ENCODE measurements at places on chromosomes 6 and 20.
A peak's percentile ranks its signal among the peaks of the same experiment; 100 is the strongest.

- H3K27ac ChIP-seq: no peak overlapping the region
- H3K36me3 ChIP-seq: no peaks in the 10 kb centered on the region
- H3K4me1 ChIP-seq: no peaks in the 10 kb centered on the region
- DNase-seq: no peak
Measured at GRCh38 chr6:139800837-139801236, 426.4 kb upstream of the CITED2 start.

DNA sequence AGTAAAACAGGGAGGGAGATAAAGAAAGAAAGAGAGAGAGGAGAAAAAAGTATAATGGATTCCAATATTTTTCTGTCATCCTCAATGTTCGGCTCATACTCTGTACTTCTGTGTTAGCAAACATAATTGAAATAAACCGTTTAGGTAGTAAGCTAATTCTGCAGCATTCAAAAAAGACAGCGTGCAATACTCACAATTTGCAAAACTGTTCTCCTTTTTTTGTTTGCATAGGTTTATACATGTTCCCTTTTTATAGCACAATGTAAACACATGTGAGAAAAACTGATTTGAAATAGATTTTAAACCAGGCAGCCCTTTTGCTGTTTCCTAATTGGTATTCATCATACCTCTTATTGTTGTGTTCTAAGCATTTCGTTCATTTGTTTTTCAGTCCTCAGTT is 188.9 kb downstream of the PLCB1 start:
- no peaks in the 10 kb centered on the region for H3K36me3 ChIP-seq
- H3K4me3 ChIP-seq: no peak overlapping the region
- H3K27ac ChIP-seq: no peak overlapping the region
- no peaks in the 10 kb centered on the region for H3K27me3 ChIP-seq
- peaks cover 14% of the 10 kb centered on the region for H3K4me1 ChIP-seq

GRCh38 chr20:20160520-20160919 is 108.2 kb downstream of the CFAP61 start:
- H3K27ac ChIP-seq: no peak overlapping the region
- no peak overlapping the region for H3K4me3 ChIP-seq
- H3K4me1 ChIP-seq: no peaks in the 10 kb centered on the region
- no peak for DNase-seq
- no peaks in the 10 kb centered on the region for H3K27me3 ChIP-seq

DNA sequence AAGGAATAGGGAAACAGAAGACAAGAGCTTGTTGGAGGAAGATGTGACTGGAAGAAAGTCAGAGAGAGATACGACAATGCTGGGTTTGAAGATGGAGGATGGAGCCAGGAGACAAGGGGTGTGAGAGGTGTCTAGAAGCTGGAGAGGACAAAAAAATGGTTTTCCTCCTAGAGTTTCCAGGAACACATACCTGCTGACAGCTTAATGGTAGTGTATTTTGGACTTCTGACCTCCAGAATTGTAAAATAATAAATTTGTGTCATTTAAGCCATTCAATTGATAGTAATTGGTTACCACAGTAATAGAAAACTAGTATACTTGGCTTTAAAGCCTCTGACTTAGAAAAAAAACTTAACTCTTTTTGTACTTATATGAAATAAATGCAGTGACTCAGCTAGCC is 3.6 kb downstream of the AIG1 start:
- H3K36me3 ChIP-seq: no peaks in the 10 kb centered on the region
- H3K4me1 ChIP-seq: peaks cover 13% of the 10 kb centered on the region
- DNase-seq: no peak
- H3K27me3 ChIP-seq: no peaks in the 10 kb centered on the region
- no peak overlapping the region for H3K27ac ChIP-seq

DNA sequence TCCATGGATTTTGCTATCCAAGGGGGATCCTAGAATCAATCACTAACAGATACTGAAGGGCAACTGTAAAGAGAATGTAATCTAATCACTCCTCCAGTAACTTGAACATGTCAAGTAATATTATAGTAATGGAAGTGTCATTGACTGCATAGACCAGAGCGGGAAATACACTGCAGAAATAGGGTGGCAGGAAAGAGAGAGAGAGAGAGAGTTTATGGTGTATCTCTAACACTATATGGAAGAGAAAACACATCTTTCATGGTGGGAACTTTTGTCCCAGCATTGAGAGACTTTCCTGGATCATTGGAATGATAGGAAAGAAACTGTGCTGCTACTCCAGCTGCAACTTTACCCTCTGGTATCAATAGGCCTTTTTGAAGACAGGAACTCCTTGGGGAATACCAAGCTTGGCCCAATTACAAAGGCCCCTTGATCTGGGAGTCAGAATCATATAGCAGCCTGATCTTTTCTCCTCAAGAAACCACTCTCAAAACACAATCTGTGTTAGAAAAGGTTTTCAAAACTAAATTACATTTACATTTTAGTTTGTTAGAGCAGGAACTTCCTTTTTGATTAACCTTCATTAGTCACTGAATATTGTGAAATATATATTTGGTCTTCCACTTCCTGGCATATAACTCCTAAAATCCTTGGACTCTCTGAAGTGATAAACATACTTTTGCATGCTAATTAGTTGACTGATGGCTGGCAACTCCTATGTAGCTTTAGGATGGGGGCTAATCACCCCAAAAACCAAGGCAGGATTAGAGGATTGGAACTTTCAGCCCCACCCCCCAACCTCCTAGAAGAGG is 29.5 kb upstream of the RNGTT start:
- no peak for DNase-seq
- no peaks in the 10 kb centered on the region for H3K36me3 ChIP-seq
- no peak overlapping the region for H3K4me3 ChIP-seq
- H3K27me3 ChIP-seq: no peaks in the 10 kb centered on the region
- H3K27ac ChIP-seq: no peak overlapping the region

- H3K36me3 ChIP-seq: no peaks in the 10 kb centered on the region
- no peak overlapping the region for H3K4me3 ChIP-seq
- no peak for DNase-seq
- no peaks in the 10 kb centered on the region for H3K4me1 ChIP-seq
- H3K27ac ChIP-seq: no peak overlapping the region
Measured at GRCh38 chr6:101544286-101544685, 150.8 kb downstream of the GRIK2 start.

- no peak for DNase-seq
- H3K27me3 ChIP-seq: no peaks in the 10 kb centered on the region
- no peaks in the 10 kb centered on the region for H3K4me1 ChIP-seq
- no peak overlapping the region for H3K4me3 ChIP-seq
Measured at GRCh38 chr6:169365567-169366257, 112.1 kb upstream of the THBS2 start.

DNA sequence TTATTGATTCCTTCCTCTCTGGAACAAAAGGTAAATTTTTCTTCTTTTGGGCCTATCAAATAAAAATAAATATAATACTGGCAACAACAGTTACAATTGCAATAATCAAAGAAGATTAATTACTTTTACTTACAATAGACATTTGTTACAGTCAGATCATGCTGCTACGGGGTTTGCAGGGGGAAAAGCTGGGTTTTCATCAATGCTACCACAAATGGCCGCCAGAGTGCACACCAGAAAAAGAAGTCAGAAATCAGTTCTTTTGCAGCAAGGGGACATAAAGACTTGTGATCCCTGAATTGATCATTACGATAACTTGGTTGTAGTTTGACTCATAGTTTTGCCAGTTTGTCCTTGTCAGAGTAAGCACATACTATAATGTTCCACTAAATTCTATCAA is 714.5 kb upstream of the EYS start:
- no peak overlapping the region for H3K4me3 ChIP-seq
- H3K27ac ChIP-seq: no peak overlapping the region
- H3K4me1 ChIP-seq: no peaks in the 10 kb centered on the region
- H3K36me3 ChIP-seq: no peaks in the 10 kb centered on the region
- DNase-seq: no peak

- no peaks in the 10 kb centered on the region for H3K36me3 ChIP-seq
- no peak overlapping the region for H3K27ac ChIP-seq
- no peak overlapping the region for H3K4me3 ChIP-seq
- DNase-seq: no peak
- no peaks in the 10 kb centered on the region for H3K27me3 ChIP-seq
- no peaks in the 10 kb centered on the region for H3K4me1 ChIP-seq
Measured at GRCh38 chr20:15739035-15739434, 834.2 kb downstream of the KIF16B start.

DNA sequence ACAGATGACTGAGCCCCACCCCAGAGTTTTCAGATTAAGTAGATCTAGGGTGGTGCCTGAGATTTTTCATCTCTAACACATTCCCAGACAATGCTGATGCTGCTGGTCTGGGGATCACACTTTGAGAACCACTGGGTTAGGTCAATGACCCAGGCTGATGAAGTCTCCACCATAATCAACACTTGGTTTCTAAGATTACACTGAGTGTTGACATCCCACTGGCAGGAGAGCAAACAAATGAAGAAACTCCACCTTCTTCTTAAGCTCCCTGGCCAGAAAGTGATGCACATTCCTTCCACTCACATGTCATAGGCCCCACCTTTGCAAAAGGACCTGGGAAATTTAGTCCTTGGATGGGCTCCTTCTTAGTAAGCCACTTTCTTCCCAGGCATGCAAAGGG is 53.1 kb downstream of the MAFB start:
- H3K4me1 ChIP-seq: peaks cover 14% of the 10 kb centered on the region
- no peak overlapping the region for H3K27ac ChIP-seq
- no peaks in the 10 kb centered on the region for H3K36me3 ChIP-seq
- no peak for DNase-seq
- H3K27me3 ChIP-seq: no peaks in the 10 kb centered on the region
- H3K4me3 ChIP-seq: no peak overlapping the region

DNA sequence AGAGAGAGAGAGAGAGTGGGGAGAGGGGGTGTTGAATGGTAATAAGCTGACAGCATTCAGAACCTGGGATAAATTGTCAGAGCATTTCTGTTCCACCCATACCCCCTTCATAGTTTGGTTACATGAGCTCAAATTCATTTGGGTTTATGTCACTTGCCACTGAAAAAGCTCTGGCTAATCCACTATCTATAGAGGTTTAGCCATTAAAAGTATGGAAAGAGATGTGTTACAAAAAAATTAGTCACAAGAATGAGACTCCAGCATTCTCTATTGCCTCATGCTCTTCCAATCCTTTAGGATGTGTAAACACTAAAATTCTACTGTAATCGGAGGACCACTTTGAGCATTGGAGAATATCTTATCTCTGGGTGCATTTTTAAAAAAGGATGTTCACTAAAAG is 297.6 kb upstream of the TCF21 start:
- H3K4me1 ChIP-seq: no peaks in the 10 kb centered on the region
- no peaks in the 10 kb centered on the region for H3K27me3 ChIP-seq
- H3K27ac ChIP-seq: no peak overlapping the region

DNA sequence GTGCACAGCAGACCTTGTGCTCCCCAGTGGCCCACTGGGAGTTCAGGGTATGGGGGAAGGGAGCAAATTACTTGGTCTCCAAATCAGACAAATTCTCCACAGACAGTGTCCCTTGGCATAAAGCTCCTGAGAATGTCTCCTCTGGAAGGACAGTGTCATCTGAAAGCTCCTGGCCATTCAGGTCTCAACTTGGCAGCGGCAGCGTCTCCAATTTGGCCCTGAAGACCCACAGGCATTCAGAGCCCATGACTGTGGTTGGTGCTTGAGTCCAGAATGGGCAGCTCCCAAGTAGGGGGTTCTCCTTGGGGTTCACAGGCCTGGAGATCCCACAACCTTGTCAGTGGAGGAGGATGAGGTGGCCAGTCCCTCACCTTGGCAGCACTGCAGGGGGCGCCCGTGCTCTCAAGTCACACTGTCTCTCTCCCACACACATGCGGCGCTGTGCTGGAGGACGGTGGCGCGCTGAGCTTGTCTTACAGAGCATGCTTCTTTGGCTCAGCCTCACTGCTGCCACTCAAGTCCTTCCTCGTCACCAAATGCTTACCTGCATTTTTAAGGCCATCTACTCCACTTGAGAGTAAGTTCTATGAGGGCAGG is 20.7 kb downstream of the DYNLRB1 start:
- H3K4me1 ChIP-seq: no peaks in the 10 kb centered on the region
- no peaks in the 10 kb centered on the region for H3K27me3 ChIP-seq
- DNase-seq: peak; percentile 72

- no peak overlapping the region for H3K4me3 ChIP-seq
- no peaks in the 10 kb centered on the region for H3K36me3 ChIP-seq
- peak overlapping the region; percentile 46 for H3K27ac ChIP-seq
- DNase-seq: peak; percentile 86
- peaks cover 46% of the 10 kb centered on the region for H3K4me1 ChIP-seq
Measured at GRCh38 chr20:62603021-62603906, 39.0 kb upstream of the SLCO4A1 start.

DNA sequence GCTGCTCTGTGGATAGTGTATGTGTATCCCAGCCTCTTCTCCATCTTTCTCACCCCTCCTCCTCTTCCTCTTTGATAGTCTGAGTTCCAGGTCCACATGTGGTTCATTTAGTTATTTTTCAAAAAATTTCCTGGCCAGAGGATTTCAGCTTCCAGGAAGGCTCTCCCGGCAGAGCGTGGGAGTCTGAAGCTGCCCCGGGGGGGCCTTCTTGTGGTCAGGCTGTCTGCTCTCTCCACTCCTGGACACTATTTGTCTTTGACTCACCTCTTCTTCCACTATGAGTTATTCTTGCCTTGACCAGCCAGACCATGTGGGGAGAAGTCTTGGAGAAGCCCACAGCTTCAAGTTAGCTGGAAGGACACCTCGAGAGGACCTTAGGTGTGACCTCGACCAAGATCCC is 258.8 kb downstream of the CDC5L start:
- H3K27me3 ChIP-seq: no peaks in the 10 kb centered on the region
- no peak overlapping the region for H3K27ac ChIP-seq
- no peaks in the 10 kb centered on the region for H3K36me3 ChIP-seq

DNA sequence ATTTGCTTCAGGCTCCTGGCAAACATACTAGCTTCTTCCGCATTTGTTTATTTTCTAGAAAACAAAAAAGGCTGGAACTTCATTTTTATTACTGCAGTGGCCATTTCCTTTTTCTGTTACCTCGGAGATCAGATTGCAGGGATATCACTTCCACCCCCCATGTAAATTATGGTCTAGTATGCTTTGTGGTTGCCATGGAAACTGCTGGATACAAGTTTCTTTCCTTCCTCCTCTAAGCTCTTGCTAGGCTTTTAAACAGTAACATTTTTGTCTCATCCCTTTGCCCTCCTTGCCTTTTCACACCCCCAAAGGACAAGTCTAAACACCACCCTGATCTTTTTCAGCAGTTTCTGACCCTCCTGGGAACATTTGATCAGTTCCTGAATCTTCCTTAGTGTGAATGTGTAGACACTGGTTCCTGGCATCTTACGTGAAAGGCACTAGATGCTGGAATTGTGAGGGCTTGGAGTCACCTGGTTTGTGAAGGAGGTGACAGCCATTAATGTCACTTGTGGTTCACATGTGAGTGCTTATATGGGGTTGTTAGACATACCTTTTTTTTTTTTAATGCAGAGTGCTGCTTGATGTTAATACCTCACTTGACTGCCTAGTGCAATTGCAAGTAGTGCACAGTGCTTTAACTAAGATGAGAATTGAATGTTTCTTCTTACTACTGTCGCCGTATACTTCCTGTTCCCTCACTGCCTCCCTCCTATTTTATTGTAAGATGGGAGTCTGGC is 181.6 kb downstream of the JARID2 start:
- H3K36me3 ChIP-seq: no peaks in the 10 kb centered on the region
- peak; percentile 47 for DNase-seq
- no peak overlapping the region for H3K4me3 ChIP-seq
